Activated naive CD8-positive, alpha-beta T cell treated with anti-CD3 and anti-CD28 coated beads, Interleukin-2, amount 50 U/mL, for 16 hours (primary cell): ENCODE measurements at places on chromosomes 1 and 21.

GRCh38 chr1:72930528-72930927 is 648.2 kb upstream of the NEGR1 start:
- no peak for DNase-seq

DNA sequence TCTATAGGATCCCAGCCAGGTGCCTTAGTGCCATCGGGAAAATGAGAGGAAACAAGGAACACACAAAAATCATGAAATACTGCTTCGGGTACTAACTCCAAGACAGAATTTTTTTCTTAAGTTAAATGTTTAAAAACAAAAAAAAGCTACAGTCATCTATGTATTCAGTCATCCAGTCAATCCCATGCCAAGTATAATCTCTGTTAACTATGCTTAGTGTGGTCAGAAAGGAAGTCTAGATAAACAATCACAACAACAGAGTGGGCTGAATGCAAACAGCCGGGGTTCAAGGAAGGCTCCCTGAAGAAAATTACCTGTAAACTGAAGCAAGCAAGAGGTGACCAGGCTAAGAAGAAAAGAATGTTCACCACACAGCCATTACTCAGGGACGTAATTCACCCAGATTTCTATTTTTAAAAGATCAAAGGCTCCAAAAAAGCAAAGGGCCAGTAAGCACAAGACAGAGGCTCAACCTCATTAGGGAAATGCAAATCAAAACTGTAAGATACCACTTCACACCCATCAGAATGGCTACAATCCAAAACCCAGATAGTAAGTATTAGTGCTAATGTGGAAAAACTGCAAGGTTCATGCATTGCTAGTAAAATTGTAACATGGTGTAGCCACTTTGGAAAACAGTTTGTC is 53.0 kb downstream of the RERE start:
- no peak for DNase-seq

GRCh38 chr1:27157194-27157593 is 2.3 kb upstream of the SLC9A1 start:
- DNase-seq: no peak

DNA sequence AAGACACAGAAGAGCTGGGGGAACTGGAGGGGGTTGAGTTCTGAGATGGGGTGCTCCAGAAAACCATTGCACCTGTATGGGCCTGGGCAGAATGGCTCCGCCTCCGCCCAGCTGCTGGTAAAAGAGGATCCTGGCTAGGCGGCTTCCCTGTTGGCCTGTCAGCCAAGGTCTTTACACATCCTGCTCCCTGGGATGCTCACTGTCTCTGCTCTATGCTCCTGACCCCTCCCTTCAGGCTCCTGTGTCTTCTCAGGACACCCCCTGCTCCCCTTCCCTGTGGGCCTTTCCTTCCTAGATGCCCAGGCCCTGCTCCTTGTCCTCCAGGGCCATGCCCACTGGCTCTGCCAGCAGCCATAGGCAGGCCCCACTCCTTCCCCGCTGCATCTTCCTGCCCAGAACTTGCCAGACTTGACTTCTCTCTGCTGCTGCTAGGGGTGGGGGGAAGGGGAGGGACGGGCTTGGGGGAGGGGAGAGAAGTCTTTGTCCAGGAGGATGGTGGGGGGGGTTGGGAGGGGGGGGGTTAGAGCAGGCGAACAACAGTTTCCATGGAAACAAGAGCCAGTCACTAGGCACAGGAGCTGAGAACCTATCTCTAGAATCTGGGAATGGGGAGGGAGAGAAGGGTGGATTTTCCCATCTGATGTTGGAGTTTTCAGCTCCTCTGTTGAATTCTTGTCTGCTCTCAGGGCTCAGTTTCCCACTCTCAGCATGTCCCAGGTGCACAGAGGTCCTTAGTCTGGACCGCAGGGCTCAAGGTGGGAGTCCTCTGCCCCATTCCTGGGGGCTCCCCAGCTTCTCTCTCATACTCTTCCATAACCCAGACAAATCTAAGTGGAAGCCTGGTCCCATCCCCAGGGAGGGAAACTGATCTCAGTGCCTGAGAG is 10.6 kb downstream of the CELSR2 start:
- no peak for DNase-seq

- no peak for DNase-seq
These were observed 397.9 kb downstream of the HHAT start for GRCh38 chr1:210726621-210727020.

- DNase-seq: no peak
These were observed 42.1 kb downstream of the NOS1AP start for GRCh38 chr1:162111572-162111971.

- no peak for DNase-seq
These were observed 65.7 kb downstream of the TLR5 start for GRCh38 chr1:223077247-223077833.

GRCh38 chr1:183051546-183051945 is 28.3 kb downstream of the LAMC1 start:
- no peak for DNase-seq

GRCh38 chr1:50139339-50140181 is 30.8 kb downstream of the ELAVL4 start:
- no peak for DNase-seq

- peak; percentile 49 for DNase-seq
These were observed 32.1 kb downstream of the TGFB2 start for GRCh38 chr1:218377143-218377660.

DNA sequence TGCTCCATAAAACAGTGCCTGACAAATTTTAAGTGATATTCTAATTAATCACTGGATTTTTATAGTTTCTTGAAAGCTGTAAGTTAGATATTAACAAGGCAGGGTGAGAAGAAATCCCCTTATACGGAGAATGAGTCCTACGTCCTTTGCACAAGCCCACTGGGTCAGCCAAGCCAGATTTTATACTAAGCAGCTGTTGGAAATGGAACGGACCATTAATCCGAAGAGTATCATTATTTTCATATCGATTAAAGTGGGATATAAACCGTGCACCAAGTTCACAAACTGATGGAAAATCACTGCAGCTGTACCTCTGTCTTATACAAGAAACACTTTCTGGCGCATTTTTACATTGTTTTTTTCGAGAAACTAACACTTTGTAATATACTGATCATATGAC is 35.2 kb downstream of the SPAG17 start:
- no peak for DNase-seq

DNA sequence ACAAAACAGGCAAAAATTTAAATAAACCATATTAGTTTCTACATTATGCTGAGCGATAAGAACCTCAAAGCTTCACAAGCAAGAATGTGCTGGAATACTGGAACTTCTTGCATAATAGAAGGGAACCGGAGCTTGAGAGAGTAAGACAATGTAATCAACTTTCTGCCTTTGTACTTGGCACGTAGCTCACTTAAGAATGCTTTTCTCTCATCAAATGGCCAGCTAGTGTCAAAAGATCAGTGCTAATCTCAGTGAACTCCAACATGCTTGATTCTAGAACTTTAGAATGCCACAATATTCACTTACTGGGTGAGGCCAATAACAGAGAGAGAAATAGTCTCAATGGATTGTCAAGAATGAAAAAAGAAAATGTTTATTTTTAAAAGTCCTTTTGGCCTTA is 486.1 kb upstream of the LRRC7 start:
- no peak for DNase-seq

GRCh38 chr1:210332719-210333398 is 4.2 kb downstream of the HHAT start:
- no peak for DNase-seq

DNA sequence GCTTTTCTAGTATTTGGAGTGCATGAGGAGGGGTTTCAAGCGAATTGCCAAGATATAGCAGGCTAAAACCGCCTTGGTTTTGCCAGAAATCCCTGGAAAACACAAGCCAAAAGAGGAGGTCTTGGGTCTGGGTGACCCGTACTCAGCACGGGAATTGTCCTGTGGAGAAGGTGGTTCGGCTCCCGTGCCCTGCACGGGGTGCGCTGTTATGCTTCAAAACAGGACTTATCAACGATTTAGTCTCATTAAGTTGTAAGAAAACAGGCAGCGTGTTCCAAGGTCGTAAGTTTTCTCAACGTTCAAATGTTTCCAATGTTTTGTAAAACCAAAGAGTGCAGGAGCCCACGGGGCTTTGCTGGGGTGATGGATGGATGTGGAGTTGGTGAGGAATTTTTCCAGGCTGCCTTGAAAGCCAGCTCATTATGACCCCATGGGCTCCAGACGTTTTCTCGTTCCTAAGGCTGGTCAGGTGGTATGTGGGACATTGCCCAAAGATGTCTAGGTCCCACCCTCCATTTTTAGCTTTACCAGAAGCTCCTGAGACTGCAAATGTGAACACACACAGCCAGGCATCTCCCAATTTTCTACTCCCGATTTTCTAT is 75.4 kb upstream of the CLDN14 start:
- DNase-seq: no peak

DNA sequence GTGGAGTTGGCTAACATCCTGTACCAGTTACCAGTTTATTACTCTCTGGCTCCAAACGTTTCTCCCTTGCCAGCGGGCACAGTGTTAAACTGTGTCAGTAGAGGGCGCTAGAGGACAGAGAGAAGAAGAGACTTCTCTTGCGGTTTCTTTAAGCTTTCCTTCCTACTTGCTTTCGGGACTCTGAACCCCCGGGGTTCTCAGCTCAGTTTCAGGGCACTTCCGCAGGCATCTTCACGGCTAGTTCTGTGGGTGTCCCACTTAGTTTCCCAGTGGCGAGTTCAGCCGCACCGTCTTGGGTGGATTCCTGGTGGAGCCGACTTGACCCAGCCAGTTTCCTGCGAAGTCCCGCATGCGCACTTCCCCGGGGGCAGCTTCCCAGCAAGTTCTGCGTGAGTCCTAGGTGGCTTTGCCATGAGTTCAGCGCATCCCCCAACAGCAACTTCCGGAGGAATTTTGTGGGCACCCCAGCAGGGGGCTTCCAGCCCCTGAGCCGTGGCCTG is 37.9 kb upstream of the BTG2 start:
- peak; percentile 60 for DNase-seq

DNA sequence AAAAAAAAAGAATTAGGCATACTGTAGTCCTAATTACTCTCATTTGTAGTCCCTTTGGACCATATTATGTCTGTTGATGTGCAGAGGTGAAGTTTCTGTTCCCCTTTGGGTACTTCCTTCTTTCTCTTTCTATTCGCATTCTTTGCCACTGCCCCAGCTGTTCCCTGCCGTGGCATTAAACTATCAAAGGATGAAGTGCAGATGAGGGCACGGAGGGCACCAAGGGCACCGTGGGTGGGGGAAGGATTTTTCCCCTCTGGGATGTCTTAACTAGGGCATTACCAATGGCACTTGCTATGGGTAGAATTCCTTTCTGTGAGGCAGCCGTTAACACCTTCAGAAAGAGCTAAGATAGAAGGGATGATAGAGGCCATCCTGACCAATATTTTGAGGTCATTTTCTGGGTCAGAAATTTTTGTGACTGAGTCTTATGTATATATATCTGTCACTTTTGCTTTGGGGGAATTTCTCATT is 4.9 kb upstream of the MAPKAPK2 start:
- no peak for DNase-seq

GRCh38 chr1:161068306-161069234 is 1.1 kb downstream of the ARHGAP30 start:
- peak; percentile 37 for DNase-seq

GRCh38 chr1:23727362-23727811 is 15.9 kb upstream of the ELOA start:
- no peak for DNase-seq

DNA sequence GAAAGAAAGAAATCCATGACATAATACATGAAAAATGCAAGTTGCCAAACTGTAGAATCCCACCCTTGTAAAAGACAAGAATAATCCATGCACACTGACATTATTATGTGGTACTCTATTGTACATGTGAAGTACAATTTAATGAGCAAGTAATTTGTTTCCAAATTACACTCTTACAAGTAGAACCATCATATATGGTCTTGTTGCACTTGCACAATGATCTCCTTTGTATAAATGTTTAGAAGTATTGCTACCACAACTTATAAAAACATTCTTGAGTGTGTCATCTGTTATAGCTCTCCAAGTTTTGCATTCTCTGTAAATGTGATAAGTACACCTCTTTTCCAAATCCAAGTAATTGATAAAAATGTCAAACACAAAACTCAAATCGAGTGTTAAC is 29.1 kb upstream of the ZNF281 start:
- DNase-seq: no peak

DNA sequence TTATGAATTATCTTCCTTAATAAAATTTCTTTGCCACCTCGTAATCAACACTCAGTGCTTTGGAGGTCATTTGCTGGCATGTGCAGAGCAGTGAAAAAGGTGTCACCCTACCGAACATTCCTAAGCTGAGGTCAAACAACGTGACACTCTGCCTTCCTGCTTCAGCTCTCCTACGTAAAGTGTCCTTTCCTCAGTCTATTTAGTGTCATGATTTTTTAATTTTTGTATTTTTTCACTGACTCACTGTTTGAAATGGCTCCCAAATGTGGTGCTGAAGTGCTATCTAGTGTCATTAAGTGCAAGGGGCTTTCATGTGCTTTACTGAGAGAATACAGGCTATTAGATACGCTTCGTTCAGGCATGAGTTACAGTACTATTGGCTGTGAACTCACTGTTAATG is 37.0 kb upstream of the ITPKB start:
- no peak for DNase-seq

GRCh38 chr21:33443194-33443593 is 36.6 kb downstream of the TMEM50B start:
- no peak for DNase-seq

- no peak for DNase-seq
These were observed 291.6 kb downstream of the PTBP2 start for GRCh38 chr1:97013136-97013535.

DNA sequence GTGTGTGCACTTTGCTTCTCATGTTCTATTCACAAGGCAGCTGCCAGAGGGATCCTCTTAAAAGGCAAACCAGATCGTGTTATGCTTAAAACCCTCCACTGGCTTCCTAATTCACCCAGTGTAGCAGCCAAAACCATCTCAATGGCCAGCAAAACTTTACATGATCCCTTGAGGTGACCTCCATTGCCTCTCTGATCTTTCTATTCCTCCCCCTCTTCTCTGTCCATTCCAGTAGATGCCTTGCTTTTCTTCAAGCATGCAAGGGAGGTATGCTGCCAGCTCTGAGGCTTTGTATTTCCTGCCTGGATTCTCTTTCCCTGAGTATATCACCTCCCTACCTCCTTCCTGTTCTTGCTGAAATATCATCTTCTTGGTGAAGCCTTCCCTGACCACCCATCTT is 93.2 kb upstream of the KCNK2 start:
- no peak for DNase-seq

GRCh38 chr1:86714159-86714558 is 9.8 kb downstream of the SH3GLB1 start:
- DNase-seq: no peak

DNA sequence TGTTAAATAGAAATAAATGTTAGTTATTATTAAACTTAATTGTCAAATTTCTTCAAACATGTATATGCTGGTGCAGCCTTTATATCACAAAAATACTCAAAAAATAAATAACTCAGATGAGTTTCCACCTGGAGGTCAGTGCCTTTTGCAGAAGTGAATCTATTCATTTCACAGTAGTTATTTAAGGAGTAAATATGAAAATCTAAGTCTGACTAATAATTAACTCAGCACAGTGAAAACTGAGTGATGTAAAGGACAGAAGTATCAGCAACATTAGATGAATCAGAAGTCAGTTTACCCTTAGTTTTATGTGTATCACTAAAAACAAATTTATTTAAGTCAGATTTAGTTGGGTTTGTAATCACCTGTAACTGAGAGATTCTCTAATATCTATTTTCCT is 2135.4 kb downstream of the MRPL39 start:
- DNase-seq: no peak

DNA sequence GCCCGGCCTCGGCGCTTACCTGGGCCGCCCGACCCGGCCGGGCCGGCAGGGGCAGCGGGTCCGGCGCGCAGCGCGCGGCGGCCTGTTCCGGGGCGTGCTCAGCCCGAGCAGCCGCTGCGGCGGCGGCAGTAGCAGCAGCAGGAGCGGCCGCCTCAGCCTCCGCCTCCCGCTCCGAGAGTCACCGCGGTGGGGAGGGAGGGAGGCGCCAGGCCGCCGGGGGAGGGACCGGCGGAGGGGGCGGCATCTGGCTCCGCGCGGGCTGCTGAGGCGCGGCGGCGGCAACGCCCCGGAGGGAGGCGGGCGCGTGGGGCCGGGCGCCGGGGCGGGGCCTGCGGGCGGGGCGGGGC is at the start of gene CTNNBIP1:
TSS of gene CTNNBIP1 (minus strand) at position 194 of the 347 bp plus-strand sequence. CDS start 38,205 bp downstream, outside the sequence.
- no peak for DNase-seq
